NCI-H345 (cell line): ENCODE measurements at places on chromosomes 12 and 14.

GRCh38 chr14:72610831-72611200, 283.1 kb downstream of the DPF3 start:
- no peak for DNase-seq

- no peak for DNase-seq
These were observed 841 bp downstream of the GLI1 start for GRCh38 chr12:57460468-57460784.

DNA sequence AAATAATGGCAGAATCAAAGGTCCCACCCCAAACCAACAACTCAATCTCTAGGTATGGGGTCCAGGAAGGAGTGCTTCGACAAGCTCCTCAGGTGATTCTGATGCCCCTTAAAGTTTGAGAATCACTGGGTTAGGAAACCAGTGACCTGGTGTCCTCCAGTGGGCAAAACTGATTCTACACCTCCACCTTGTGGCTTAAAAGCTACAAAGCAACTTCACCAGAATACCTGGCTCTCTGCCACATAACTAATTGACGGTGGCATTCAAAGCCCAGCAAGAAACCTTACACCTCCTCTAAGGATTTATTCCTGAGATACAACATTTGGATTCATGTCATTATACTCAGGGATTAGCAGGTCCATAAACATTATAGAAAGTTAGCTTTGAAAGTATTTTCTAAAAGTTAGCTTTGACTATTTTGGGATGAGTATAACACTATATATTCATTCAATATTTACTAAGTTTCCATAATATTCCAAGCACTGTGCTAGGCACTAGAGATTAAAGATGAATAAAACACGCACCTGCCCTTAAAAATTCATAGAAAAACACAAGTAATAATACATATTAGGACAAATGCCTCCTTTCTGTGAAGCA, 45.4 kb downstream of the DCAF5 start:
- peak; percentile 66 for DNase-seq

- no peak for DNase-seq
These were observed 9.7 kb upstream of the GAPDH start for GRCh38 chr12:6524648-6525047.

DNA sequence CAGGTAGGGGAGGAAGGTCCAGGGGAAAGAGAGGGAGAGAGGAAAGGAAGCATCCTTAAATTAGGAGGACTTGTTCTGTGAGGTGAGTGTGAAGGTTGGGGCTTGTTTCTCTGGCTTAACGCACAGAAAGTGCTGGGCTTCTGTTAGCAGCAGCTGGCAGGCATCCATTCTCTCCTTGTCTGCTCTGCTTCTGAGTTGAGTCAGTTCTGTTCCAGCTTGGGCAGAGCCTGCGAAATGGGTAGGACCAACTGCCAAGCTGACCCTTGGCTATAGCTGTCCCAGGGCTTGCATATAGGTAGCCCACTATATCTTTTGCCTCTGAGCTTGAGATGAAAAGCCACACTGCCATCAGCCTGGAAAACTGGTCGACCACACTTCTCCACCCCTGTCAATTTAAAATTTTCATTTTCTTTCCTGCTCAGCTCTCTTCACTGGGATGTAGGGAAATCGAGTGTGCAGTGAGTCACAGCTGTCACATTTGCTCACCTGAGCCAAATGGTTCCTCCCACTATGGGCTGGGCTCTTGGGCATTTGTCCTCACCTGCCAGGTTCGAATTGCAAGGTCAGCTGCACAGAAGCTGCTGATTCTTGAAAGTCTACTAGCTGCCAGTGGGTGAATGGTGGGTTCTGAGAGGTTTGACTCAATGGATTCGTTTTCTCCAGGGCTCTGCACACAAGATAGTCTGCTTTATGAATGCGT, 256.4 kb upstream of the PWP1 start:
- peak; percentile 27 for DNase-seq

- DNase-seq, result no peak
These were observed at the start of gene IFI27 for GRCh38 chr14:94110552-94111181. TSS of gene IFI27 (plus strand) at chr14:94110736.

- no peak for DNase-seq
These were observed 13.0 kb upstream of the UBC start for GRCh38 chr12:124927201-124928094.

DNA sequence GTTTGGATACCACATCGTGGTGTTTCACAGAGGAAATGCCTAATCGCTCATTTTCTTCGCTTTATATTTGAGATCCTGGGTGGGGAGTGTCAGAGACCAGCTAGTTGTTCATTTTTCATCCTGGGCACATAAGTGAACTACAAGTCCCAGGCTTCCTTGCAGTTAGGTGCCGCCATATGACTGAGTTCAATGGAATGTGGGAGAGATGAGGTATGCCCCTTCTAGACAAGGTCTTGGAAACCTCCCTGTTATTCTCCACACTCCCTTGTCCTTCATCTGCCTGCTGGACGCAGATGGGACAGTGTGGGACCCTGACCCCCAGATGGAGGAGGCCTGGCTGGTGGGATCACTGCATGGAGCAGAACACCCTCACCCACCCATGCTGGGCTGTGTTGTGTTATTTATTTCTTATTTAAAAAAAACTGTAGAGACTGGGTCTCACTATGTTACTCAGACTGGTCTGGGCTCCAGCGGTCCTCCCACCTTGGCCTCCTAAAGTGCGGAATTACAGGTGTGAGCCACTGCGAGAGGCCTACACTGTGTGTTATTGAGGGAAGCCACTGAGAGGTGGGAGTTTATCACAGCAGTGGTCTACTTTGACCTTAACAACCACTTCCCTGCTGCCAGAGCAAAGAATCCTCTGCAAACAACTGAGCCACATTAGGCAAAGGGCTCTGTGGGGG, 42.9 kb upstream of the VRK1 start:
- DNase-seq, result no peak

- DNase-seq, result no peak
These were observed 1.5 kb downstream of the TSHR start for GRCh38 chr14:80956922-80957321.

GRCh38 chr14:41606282-41606531, 469 bp upstream of the LRFN5 start:
- DNase-seq, result no peak

GRCh38 chr12:122880668-122881067, 15.3 kb downstream of the VPS37B start:
- DNase-seq, result peak; percentile 43

DNA sequence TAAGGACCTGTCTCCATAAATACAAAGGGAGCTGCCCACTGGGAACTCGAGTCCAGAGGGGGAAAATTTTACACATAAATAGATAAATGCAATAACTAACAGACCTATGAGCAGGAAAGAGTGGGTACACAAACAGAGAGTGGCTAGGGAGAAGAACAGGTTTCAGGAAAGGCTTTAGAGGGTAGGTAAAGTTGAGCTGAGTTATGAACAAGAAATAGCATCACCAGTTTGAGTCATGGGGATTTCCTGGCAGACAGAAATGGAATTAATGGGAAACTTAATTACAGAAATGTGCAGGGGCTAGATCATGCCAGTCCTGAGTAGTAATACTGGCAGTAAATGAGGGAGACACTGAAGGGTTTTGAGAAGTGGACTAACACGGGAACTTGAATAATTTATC, 58.0 kb upstream of the CCDC175 start:
- no peak for DNase-seq

DNA sequence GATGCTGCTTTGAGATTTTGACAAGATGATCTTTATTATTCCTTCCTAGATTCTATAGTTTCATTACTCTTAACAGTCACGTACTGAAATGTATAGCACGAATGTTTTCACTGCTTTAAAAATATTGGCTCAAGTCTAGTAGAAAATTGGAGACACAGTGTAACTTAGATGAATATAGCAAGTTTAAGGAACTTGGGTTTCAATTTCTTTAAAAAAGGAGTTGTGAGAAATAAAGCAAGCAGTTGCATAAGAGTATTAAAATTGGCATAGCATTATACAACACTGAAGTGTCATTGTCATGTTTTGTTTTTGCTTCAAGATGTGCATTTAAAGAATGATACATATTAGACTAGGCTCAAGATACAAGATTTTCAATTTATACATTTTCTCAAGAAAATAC, 624.8 kb upstream of the NOVA1 start:
- no peak for DNase-seq

DNA sequence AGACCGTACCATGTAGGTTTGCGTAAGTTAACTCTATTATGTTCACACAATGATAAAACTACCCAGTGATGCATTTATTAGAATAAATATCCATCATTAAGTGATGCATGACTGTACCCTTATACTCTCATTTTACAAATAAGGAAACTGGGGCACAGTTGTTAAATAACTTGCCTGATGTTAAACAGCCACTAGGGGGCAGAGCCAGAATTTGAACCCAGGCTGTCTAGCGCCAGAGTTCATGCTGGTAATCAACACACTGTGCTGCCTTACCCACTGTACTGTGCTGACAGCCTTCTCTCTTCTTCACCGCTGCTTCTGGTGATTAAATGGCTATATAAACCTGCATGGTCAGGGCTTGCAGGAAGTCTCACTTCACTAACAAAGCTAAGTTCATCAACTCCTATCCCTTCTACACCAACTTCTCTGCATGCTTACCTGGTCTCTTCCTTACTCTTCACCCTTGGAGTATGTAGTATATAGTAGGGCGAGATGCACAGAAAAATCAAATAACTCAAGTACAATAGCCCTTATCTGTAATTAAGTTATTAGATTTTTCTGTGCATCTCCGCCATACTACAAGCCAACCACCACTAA, 43.6 kb upstream of the APPL2 start:
- peak; percentile 46 for DNase-seq

DNA sequence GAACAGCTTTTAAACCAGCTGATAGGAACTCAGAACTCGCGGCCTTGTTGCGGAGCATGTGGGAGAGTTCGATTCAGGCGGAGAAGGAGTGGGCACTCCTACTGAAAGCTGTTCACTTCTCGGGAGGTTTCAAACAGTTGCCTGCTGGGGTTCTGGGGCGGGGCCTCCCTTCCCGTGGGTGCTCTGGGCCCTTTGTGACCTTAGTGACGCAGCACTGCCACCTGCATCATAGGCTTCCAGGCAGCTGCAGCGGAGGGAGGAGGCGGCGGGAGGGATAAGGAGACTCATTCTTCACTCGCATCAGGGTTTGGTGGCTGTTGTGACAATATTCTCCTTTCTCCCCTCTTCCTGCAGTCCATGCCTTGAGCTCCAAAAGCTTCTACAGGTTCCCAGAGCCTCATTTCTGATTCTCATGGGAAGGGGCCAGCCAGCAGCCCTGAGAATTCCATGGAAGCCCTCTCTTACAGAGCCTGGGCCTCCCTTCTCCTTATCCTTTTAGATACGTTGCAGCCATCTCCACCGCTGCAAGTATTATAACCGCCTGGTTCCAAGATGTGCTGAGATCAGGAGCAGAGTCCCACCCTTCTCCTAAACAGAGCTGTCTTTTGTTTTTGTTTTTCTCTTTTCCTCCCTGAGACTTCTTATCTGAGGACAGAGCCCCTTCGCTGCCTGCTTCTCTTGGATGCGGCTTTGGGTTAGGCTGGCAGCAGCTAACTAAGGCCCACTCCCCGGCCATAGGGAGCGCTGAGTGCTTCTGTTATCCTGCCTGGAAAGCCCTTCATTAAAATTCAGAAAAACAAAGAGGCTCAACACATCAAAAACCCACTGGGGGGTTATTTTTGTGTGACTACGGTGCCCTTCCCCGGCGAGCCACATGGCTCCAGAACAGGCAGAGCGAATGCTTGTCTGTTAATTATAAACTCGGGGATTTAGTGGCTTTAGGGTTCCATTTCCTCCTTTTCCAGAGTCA, 67.6 kb upstream of the GPATCH2L start:
- DNase-seq, result no peak

DNA sequence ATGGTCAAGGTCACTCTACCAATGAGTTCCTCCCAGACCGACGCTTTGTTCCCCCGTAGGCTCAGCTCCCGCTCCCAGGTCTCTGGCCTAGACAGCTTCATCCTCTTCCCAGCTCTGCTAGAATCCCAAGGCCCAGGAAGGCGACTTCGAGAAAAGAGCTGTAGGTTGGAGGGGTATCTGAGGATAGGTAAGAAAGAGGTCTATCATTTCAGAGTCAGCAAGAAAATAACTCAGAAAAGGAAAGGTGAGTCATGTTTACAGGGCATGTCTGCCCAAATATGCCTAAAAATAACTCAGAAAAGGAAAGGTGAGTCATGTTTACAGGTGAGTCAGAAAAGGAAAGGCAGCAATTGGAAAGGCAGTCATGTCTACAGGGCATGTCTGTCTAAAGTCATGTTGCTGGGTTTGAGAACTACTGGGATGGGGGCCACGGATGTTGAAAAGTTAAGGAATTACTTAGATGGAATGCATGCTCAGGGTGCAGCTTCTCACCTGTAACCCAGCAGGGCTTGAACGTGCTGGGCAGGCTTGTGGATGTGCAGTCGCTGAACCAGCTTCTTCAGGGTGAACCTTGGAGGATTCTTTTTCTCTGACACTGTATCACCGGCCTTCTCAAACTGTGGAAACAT, 12.2 kb downstream of the TEP1 start:
- DNase-seq, result no peak

DNA sequence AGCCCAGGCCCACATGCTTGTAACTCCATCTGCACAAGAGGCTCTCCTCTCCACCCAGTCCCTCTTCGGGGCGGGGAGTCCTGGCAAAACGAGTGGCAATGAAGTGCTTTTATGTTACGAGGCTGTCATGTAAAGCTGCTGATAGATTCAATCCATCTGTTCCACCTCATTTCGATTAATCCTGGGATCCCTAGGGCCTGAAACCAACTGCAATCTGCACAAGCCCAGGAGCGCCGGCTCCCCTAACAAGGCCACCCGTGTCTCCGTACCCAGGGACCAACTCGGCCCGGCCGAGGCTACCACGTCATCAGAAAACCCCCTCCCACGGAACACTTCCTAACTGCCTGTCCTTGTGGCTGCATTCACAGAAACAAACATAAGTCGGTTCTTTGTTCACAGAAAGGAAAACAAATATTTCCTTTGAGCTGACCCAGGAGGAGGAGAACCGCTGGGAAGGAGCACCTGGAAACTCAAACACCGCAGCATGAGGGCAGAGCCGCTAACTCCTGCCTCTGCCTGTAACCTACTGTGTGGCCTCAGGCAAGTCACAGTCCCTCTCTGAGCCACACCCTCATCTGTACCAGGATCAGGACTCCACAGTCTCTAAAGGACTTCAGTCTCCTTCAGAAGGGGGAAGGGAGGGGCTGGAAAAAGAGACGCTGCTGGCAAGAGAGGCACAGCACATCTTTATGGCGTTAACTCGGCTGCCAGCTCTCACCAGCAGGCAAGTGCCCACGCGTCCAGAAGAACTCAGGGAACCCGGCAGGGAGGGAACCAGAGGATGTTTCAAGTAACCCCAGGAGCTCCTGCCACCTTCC, 47.8 kb downstream of the CCDC88C start:
- peak; percentile 92 for DNase-seq

GRCh38 chr12:75526655-75527511, 15.5 kb upstream of the KRR1 start:
- peak; percentile 53 for DNase-seq

- no peak for DNase-seq
These were observed 26.0 kb downstream of the MAPK1IP1L start for GRCh38 chr14:55077170-55078151.
